Bronchus fibroblast of lung (primary cell): ENCODE measurements at places on chromosomes 11 and 22. TPM values are rescaled to one million over a fixed set of nuclear protein-coding genes. Genes with fewer than 3 reads are reported as not detected.

CHKB gene
- 31.8 and 37.3 TPM in 2 replicates for total RNA-seq

PPARA gene
- 5.9 and 8.4 TPM in 2 replicates for total RNA-seq

TMEM45B gene
- not detected in 2 replicates for total RNA-seq

CTSW gene
- total RNA-seq, result 0.15 and 0.34 TPM in 2 replicates

LMO1 gene
- not detected in 2 replicates for total RNA-seq

OR5P2 gene
- not detected in 2 replicates for total RNA-seq

TRPM5 gene
- not detected in 2 replicates for total RNA-seq

PTGDR2 gene
- 1.3 and 1.6 TPM in 2 replicates for total RNA-seq

PDE2A gene
- total RNA-seq, result 0.17 and 0.30 TPM in 2 replicates

WNT11 gene
- total RNA-seq, result 0.15 TPM in 1 of 2 replicates, not detected in the other

OR52I2 gene
- not detected in 2 replicates for total RNA-seq

HEPN1 gene
- total RNA-seq, result not detected in 2 replicates

HEPHL1 gene
- not detected in 2 replicates for total RNA-seq
